Activated gamma-delta T cell (primary cell): ENCODE measurements at places on chromosomes 4 and X.

GRCh38 chr4:33091961-33092360, 2371.8 kb downstream of the PCDH7 start:
- no peak for DNase-seq

- no peak for DNase-seq
These were observed 344.9 kb upstream of the NOCT start for GRCh38 chr4:138670681-138671080.

DNA sequence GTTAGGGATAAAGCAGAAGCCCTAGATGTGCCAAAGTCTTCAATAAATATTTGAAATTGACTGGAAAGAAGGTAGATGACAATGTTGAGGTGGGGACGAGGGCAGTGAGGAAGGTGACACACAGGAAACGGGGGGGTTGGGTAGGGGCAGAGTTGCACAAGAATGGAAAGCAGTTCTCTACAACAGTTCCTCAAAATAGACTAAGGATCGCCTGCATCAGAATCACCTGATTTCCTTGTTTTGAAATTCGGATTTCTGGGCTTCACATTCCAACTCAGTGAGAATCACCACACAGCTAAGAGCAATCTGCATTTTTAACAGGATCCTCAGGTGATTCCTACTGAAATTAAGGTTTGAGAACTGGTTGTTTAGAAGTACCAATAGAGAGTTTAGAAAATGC, 70.6 kb downstream of the ARFIP1 start:
- no peak for DNase-seq

DNA sequence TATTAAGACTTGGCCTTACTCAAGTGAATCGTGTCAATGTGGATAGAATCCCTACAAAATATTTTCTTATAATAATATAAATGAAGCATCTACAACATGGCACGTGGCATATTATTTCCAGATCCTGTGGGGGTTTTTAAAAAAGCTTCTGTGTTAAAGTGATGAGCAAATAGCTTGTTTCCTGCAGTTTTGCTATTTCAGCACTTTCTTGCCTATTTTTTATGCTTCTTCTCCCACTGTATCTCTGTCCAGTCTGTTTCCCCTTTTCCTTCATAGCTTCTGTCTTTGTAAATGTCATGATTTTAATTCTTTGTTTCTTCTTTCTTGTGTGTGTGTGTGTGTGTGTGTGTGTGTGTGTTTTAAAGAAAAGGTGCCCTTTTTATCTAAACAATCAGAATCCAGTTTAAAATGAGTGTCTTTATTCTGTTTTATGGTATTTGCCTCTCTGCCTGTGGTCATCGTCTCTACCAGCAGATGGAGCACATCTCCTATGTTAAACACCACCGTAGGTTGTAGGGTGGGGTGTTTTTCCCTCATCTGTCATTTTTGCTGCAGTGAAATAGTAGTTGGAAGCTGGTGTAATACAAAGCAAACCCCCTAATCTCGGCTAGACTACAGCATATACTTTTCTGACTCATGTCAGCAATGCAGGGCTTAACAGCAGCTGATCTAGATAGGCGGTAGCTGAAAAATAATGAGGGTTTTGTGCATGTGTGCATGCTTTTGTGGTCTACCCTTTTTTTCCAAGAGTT, 33.1 kb downstream of the FTHL17 start:
- DNase-seq = no peak

DNA sequence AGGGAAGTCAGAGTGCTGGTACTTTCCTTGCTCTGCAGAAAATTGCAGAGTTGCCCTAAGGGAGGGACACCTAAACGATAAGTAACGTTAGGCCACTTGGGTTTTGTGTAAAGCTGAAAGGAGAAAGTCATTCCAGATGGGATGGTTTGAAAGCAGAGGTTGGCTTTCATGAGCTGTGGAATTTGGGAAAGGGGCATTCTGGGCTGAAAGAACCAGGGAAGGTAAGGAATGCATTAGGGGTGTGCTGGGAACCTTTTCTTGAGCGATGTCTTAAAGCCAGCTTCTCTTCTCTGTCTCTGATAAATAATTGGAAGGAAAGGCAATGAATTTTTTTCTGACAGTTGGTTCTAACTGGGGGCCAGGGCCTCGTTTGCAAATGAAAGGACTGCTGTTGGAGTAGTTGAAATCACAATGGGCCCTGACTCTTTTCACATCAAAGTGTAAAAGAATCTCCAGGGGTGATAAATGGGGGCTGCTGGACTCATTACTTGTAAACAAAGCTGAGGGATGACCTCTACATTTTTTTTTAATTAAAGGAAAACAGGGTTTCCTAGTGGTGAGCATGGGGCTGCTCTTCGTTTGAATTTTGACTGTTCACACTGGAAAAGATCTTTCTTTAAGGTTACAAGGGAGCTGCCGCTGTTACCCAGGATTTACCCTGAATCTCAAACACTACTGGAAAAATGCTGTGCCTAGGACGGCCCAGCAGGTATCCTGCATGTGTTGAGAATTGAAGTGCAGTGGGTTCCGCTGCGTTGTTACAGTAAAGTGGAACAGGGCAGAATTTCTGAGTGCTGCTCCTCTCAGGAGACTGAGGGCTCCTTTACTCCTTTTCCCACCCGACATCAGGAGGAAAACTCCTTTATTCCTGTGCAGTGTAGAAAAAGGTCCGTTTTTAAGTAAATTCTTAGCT, 25.0 kb downstream of the AFF1 start:
- no peak for DNase-seq

DNA sequence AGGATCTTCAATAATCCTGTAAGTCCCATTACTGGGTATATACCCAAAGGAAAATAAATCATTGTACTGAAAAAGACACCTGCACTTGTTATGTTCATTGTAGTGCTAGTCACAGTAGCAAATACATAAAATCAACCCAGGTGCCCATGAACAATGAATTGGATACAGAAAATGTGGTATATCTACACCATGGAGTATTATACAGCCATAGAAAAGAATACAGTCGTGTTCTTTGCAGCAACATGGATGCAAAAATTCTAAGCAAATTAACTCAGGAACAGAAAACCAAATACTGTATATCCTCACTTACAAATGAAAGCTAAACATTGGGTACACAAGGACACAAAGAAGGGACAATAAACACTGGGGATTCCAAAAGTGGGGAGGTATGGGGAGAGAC, 100.8 kb upstream of the BMP2K start:
- DNase-seq = no peak

DNA sequence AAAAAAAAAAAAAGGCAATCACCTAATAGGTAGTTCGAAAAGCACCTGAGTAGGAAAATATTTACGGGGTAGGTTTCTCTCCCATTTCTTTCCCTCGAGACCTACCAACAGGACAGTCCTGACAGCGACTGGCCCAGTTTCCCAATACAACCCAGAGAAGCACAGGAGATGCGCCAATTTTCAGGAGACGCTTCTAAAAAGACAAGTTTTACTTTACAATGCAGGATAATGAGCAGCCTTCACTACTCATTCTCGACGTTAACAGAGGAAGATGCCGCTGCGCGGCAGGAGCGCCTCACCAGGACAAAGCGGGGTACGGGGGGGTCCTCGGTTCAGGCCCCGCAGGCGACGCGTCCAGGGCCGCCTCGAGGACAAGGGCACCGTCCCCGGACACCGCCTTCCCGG, 708 bp downstream of the BCLAF3 start:
- DNase-seq = no peak

- no peak for DNase-seq
These were observed 33.9 kb downstream of the PDK3 start for GRCh38 chrX:24498975-24499374.

GRCh38 chr4:13544606-13545393, 492 bp upstream of the NKX3-2 start:
- DNase-seq = no peak

GRCh38 chr4:7107166-7107905, 39.5 kb upstream of the GRPEL1 start:
- DNase-seq = no peak

GRCh38 chr4:182829196-182829595, 88.0 kb downstream of the DCTD start:
- no peak for DNase-seq

DNA sequence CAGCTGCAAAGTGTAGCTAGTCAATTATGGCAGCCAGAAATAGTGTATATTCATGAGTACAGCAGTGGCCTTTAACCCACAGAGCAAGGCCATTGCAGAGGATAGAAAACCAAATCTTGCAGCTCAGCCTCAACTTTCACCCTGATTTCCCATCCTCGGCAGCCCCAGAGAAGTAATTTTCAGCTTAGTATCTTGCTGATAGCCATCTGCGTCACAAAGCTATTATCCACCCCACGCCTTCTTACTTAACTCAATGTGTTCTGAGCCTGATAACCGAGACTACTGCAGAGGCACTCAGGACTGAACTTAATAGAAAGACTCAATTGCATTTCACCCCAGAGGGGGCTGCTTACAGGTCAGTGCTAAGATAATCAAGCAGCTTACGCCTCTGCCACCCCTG, 174.5 kb upstream of the MAOA start:
- no peak for DNase-seq

- no peak for DNase-seq
These were observed 41.2 kb downstream of the LAS1L start for GRCh38 chrX:65493431-65493830.

DNA sequence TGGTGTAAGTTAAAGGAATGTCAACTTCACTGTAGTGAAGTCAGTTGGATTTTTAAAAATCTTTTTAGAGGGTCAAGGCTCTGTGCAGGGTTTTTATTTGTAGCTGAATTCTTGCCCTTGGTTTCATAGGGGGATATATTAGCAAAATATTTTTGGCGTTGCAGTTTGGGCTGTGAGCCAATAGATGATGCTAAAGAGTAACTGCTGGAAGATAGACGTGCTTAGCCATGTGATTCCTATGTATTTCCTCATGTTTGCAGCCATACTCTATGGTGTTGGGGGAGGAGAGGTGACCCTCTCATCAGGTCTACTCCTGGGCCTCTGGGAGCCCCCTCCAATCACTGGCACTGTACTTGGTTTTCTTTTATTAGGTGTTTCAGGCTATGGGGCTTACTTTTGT, 246.7 kb upstream of the ARHGAP24 start:
- DNase-seq = no peak

- no peak for DNase-seq
These were observed 428.4 kb downstream of the AFF2 start for GRCh38 chrX:148928811-148929210.

- DNase-seq = no peak
These were observed 772.0 kb downstream of the TRIML1 start for GRCh38 chr4:188911199-188911598.

DNA sequence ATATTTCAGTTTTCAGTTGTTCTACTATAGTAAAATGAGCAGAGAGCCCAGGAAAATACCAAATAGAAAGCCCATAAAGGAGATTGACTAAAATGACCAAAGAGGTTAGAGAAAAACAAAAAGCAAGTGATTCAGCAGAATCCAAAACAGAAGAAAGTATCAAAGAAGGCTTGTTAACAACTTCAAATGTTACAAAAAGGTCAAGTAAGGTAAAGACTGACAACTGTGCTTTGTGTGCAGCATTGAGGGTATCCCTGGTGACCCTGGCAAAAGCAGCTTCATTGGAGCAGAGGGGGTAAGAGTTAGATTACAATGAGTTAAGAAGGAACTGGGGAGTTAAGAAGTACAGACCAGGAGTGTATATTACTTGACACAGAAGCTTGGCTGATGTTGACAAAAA, 317.9 kb downstream of the OPHN1 start:
- no peak for DNase-seq

- DNase-seq = no peak
These were observed 99.0 kb upstream of the OTUD4 start for GRCh38 chr4:145279122-145279960.

DNA sequence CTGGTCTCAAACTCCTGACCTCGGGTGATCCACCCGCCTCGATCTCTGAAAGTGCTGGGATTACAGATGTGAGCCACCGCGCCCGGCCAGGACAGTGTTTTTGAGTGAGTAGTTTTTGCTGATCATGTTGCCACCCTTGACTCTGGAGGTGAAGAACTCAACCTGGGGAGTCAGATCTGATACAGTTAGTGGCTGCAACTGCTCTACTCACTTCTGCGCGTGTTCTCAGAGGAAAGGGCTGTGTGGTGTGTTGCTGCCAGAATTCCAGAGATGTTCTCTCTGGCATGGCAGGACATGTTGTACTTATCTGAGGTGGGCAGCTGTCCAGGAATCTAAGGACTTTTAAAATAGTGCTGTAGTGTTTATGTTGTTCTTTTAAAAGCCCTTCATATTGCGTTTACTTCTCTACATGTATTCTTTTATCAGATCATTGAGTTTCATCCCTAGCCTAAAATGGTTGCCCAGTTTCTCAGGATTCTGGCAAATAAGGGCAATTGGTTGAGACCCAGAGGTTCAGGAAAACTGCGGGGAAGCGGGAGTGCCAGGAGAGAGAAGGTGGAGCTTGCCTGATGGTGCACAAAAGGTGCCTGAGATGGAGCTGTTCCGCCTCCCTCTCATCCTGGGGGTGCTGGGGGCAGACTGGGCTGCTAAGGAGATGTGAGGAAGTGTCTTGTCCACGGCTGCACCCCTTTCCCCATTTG, 97.7 kb downstream of the ARHGAP10 start:
- no peak for DNase-seq

- no peak for DNase-seq
These were observed 34.7 kb downstream of the P2RY10 start for GRCh38 chrX:78979789-78980464.

GRCh38 chrX:15310117-15310516, 5.3 kb downstream of the ASB11 start:
- DNase-seq = no peak

DNA sequence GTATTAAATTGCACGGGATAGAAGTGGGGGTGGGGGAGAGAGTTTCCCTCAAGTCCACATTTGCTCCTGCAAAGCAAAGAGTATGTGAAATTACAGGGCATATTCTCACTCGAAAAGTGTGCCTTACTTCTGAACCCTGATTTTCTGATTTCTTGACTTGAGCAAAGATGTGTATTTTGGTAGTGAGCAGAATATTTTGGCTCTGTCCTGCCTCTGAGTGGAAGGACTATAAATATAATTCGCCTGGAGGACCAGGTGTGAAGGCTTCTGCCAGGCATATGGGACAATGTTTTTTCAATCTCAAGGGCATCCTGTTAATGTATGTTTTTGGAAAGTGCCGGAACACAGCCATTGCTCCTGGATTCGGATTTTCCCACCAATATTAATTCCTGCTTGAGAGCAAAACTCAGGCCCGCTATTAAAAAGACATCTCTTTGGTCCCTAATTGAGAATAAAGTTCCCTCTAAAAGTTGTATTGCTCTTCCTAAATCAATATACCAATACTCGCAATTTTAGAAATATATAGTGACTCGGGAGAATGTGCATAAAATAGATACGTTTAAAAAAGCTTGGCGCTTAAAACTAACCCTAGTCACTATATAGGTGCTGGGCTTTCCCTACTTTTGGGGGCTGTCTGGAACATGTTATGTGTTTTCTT, 15.3 kb upstream of the PITX2 start:
- no peak for DNase-seq

- no peak for DNase-seq
These were observed 6.8 kb downstream of the HNRNPDL start for GRCh38 chr4:82423245-82424054.

DNA sequence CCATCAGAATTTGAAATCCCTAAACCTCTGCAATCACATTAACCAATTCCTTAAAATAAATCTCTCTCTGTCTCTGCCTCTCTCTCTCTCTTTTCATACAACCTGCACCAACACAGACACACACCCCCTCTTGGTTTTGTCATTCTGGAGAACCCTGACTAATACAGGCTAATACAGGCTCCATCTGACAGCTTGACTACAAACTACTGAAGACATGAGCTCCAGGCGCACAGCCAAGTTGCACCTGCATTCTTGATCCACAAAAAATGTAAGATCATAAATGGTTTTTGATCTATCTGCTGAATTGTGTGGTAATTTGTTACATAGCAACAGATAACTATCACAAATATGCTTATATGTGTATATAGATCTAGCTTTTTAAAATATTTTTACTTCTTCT, 2414.2 kb downstream of the PCDH7 start:
- DNase-seq = no peak
